Neural progenitor cell (in vitro differentiated cells): ENCODE measurements at places on chromosomes 3 and 15. TPM values are rescaled to one million over a fixed set of nuclear protein-coding genes. Genes with fewer than 3 reads are reported as not detected.
A peak's percentile ranks its signal among the peaks of the same experiment; 100 is the strongest.

The P2RY14 gene
- total RNA-seq = not detected in 2 replicates

The GALNT15 gene
- 0.09 TPM in 1 of 2 replicates, not detected in the other for total RNA-seq

The TGM4 gene
- 0.04 and 0.12 TPM in 2 replicates for total RNA-seq

The RARRES1 gene
- total RNA-seq = 0.21 and 0.62 TPM in 2 replicates

The MITF gene
- 0.09 TPM in 1 of 2 replicates, not detected in the other for total RNA-seq

The FGD5 gene
- 0.24 and 0.25 TPM in 2 replicates for total RNA-seq

The LRRN1 gene
- 57.9 and 68.8 TPM in 2 replicates for total RNA-seq

DNA sequence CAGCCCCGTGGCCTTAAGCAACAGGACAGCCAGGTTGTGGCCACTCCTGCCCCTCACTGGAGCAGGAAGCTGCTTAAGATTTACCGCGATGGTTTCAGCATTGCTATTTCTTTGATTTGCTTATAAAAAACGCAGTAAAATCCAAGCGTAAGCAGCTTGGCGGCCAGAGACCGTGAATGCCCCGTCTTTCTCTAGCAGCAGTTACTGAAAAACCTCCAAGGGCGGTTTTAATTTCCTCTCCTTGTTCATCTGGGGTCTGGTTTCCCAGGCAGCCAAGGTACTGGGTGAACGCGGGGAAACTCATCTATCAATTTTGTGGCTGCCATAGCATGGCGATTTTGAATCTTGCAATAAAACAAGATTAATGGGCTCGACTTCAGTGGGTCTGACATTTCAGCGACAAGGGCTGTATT is 130.3 kb downstream of the MINAR1 start:
- DNase-seq = no peak

DNA sequence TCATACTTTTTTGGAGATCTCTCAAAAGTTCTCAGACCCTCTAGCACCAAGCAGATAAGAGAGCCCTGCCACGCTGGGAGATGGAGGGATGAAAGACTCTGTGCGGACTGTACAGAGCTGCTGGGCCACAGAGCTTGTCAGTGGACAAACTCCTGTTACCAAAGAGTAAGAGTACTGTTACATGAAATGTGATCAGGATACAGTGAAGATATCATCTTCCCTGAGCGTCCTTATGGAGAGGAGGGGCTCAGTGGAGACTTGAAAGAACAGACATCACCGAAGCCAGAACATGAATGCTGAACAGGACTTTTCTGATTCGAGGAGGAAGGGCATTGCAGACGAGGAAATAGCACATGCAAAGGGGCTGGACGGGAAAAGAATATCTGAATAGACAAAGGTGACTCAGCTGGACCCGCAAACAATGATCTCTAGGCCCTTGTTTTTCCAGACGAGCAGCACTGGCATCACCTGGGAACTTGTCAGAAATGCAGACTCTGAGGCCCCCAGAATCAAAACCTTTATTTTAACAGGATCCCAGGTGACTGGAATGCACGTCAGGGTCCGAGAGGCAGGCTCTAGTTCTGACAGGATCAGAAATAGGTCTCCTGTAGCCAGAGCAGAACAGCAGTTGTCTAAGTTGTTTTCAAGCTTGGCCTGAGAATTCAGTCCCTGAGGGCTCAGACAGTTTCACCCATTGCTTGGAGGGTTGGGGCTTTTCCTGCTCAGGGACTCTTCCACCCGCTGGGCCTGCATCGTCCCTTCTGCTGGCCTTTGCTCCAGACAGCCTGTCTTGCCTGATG is 277.9 kb downstream of the RPLP1 start:
- DNase-seq = no peak

GRCh38 chr3:195847055-195847950 is 35.6 kb upstream of the MUC4 start:
- no peak for DNase-seq

DNA sequence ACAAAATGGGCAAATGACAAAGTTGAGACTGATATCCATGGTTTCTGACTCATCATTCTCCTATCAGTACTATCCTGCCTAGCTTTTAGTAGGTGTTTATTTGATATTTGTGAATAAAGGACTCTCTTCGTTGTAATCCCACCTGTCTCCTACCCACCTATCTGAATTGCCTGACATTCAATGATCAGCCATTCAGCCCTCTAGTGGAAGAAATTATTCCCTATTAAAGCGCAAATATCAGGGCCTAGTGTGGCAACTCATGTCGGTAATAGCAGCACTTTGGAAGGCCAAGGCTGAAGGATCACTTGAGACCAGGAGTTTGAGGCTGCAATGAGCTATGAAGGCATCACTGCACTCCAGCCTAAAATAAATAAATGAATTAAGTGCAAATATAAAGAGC is 195.7 kb upstream of the SETMAR start:
- no peak for DNase-seq

DNA sequence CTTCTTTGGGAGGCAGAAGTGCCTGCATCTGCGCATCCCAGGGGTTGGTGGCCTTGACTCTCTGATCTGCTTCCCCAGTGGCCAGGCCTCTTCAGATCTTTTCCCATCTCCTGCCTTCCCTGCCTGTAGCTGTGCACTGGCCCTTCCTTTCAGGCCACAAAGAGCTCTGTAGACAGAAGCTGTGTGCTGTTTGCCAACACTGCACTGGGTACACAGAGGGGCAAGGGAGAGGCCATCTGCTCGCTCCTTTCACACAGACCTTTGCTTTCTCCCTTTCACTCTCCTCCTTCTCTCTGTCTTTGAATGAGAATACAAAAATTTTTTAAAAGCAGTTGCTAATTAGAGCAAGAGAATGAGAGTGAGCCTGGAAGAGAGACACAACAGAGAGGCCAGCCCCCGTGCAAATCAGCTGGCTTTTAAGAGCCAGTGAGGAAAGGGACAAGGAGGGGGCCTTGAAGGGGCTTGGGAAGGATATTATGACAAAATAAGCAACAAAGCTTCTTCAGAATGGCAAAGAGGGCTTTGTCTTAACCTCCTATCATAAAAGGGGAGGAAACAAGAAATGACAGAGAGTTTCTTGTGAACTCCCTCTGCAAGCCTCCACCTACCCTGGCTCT is 170.9 kb downstream of the EPHB1 start:
- DNase-seq = no peak

DNA sequence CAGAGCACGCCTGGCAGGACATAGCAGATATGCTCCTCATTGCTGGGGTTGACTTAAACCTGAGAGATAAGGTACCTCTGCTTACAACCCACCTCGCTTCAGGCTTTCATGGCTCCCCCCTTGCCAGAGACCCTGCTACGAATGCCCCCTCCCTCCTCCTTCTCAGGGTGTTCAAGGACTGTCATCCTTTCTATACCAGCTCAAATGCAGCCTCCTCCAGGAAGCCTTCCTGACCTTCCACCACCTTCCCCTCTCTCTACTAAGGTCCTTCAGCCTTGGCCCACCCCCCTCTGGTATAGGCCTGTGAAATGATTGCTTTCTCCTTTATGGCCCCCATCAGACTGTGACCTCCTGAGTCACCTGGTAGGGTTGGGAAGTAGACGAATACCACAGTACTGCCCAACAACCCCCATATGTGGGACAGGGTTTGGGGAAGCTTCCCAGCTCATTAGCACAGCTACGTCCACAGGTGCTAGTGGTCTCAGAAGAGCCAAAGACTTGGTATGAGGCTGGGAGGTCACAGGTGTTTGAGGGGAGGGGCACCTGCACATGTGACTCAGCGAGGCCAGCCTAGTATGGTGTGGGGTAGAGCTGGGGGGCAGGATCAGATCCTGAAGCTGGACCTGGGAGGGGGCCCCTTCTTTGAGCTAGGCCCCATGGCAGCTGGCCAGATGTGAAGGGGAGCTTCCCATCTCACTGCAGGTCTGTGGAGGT is 32.0 kb downstream of the ANKDD1A start:
- no peak for DNase-seq

GRCh38 chr3:99118381-99118780 is 216.9 kb upstream of the DCBLD2 start:
- DNase-seq = no peak

DNA sequence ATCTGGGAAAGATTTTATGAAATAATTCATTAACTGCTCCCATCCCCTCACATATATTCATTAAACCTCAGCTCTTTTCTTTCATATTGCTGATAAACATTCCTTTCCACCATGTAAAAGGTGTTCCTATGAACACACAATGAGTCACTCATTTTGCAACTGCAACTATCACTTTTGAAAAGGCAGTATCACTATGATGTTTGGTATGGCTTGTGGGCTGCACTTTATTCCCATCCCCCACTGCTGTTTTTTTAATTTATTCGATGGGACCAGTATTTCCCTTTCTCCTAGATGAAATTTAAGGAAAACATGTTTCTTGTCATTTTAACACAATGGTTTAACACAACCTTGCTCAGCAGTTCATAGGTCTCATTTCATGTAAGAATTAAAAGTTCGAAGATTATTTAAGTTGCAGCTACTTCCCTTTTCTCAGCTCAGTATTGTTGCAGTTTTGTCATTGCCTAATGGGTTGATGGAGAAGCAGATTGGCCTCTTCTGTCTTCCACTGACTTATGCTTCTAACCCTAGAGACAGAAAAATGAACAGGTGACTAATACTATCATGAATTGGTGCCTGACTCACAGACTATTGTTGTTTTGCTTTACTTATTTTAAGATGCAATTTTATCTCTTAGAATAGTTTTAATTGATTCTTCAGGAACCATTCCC is 280.3 kb downstream of the ZPLD1 start:
- DNase-seq = no peak

GRCh38 chr15:96818861-96819260 is 488.4 kb downstream of the NR2F2 start:
- no peak for DNase-seq

DNA sequence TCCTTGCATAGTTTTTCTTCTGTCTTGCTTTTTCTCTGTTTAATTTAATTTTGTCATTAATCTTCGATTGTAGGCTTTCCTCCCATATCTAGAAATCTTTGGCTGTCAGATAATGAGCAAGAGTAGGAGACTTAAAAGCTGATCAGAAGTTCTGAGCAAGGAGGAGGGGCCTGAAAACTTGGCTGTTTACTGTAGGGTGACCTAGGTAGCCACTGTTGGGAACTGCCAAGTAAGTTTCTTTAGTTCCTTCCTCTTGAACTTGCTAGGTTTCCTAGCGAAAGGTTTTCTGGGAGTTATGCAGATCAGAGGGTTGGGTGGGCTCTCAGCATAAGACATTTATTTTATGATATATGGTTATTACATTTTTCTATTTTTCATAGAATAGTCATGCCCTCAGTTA is 14.5 kb downstream of the ALPK3 start:
- DNase-seq = no peak

GRCh38 chr15:50686469-50687301 is at the start of gene TRPM7:
TRPM7 (minus strand) TSS chr15:50686797; CDS start chr15:50686533, 264 bp downstream.
- DNase-seq = peak; percentile 95

DNA sequence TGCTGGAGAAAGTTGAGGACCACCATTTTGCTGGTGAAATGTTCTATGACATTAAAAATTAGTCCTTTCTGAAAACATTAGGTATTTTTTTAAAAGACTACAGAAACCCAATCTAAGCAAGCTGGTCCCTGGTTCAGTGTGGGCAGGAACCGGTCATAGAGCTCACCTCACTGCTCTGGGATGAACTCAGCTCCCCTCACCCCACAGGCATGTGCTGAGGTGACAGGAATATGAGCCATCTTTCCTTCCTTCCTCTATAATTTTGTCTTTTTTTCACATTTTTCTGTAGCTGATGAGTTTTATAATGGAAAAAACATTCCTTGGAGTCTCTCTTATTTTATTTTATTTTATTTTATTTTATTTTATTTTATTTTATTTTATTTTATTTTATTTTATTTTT is 8.2 kb upstream of the LRRC15 start:
- DNase-seq = no peak

DNA sequence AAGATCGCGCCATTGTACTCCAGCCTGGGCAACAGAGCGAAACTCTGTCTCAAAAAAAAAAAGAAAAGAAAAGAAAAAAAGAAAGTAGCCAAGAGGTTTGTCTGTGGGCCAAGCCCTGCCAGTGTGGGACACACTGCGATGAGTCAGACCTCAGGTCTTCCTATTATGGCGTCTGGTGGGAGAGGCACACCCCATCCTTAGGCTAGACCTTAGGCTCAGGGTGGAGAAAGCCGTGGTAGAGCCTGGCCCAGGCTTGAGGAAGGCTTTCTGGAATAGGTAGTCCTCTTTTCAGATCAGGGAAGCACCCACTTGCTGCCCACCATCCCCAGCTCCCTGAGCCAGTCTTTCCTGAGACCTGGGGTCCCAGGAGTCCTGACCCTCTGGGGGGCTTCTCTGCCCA is 6.0 kb downstream of the HEMK1 start:
- DNase-seq = no peak

DNA sequence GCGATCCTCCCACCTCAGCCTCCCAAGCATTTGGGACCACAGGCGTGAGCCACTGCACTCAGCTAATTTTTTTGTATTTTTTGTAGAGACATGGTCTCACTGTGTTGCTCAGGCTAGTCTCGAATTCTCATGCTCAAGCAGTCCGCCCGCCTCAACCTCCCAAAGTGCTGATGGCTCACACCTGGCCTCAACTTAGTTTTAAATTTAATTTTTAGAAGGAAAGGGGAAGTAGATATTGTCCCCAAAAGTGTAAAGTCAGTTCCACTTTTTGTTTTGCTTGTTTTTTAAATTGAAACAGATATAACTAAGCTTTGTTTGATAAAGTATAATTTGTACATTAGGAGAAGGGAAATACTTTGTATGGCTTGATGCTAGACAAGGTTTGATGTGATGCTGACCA is 31.3 kb upstream of the NFKBIZ start:
- no peak for DNase-seq

DNA sequence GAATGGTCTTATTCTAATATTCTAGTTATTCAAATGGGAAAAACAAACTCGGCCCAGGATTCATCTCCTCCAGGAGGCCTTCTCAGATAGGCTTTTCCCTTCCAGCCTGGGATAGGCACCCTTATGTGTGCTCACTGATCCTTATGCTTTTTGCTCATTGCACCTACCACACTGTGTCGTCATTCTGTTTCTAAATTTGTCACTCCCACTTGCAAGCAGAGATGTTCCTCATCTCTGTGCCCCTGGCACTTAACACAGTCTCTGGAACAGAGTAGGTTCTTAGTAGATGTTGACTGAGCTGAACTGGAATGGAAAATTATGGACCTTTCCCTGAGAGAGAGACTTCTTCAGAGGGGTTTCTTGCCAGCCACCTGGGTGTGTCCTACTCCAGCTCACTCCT is 18.7 kb upstream of the SPG11 start:
- DNase-seq = no peak

GRCh38 chr3:57060089-57060821 is at the start of gene SPATA12:
SPATA12 (plus strand) TSS chr3:57060664; CDS start chr3:57073695, 13,031 bp downstream.
- DNase-seq = peak; percentile 72

DNA sequence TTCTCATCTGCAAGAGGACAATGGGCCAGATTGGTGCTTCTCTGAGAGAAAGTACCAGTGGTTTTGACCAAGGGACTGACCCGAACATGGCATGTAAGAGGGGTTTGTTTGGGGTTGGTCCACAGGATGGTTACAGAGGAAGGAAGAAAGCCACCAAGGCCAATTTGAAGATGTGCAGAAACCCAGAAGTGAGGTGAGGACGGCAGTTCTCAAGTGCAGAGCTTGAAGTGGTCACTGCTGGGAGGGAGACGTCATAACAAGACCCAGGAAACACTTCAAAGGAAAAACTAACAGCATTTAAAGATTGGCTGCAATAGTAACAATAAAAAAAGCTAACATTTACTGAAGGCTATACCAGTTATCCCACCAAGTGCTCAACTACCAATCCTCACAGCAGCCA is 29.1 kb downstream of the LIPC start:
- no peak for DNase-seq
